ENCODE measurements at places on chromosomes 11 and 22. TPM values are rescaled to one million over a fixed set of nuclear protein-coding genes. Genes with fewer than 3 reads are reported as not detected.

The GAL3ST3 gene
- total RNA-seq, result 0.42 TPM

The LMO2 gene
- 9.4 TPM for total RNA-seq

- DNase-seq, result no peak
These were observed 115.9 kb downstream of the C11orf65 start for GRCh38 chr11:108351468-108351867.

The PKDREJ gene
- total RNA-seq, result not detected

DNA sequence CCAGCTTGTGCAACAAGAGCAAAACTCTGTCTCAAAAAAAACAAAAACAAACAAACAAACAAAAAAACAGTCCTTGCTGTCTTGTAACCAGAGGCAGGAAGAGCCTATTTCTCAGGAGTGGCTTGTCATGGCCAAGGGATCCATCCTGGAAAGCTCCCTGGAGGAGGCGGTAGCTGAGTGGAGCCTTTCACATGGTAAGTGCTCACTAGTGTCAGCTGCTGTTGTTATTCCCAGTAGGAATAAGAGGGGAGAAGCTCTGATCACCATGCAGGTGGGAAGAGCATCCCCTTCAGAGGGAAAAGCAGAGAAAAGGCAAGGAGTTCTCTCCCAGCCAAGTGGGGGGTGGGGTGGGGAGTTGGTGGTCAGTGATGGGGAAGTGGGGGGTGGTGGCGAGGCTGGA lies 54.6 kb upstream of the WNT7B start:
- DNase-seq, result no peak

The PTPN5 gene
- total RNA-seq, result 0.09 TPM

- no peak for DNase-seq
These were observed 975.6 kb downstream of the BRD1 start for GRCh38 chr22:48851933-48852549.

The B4GALNT4 gene
- total RNA-seq, result 3.5 TPM
